RWPE2 (cell line): ENCODE measurements at places on chromosomes 2 and 18.

DNA sequence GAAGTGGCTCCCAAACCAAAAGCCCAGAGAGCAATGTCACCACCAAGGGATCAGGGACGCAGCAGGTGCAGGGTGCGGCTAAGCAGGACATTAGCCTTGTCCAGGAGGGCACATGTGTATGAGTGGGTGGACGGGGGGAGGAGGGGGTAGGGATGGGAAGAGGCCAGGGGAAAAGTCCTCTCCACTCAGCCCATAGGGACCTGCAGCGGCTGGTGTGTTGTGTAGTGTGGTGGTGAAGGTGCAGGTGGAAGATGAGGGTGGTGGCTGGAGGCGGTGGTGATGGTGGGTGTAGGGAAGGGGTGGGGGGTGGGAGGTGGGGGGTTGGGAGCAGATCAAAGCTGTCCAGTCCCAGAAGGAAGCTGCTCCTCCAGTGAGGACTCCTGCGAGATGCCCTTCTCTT is 3.7 kb downstream of the C2orf81 start:
- DNase-seq, result no peak
- peaks cover 4% of the 10 kb centered on the region for H3K4me1 ChIP-seq
- H3K27ac ChIP-seq, result no peak overlapping the region
- H3K27me3 ChIP-seq, result no peaks in the 10 kb centered on the region
- no peak overlapping the region for H3K4me3 ChIP-seq
- no peaks in the 10 kb centered on the region for H3K36me3 ChIP-seq

- no peak overlapping the region for H3K27ac ChIP-seq
- no peak for DNase-seq
- no peak overlapping the region for H3K4me3 ChIP-seq
- H3K4me1 ChIP-seq, result no peaks in the 10 kb centered on the region
Observed at GRCh38 chr2:214489181-214489580, 78.3 kb downstream of the VWC2L start.

- no peak overlapping the region for H3K27ac ChIP-seq
- no peak overlapping the region for H3K4me3 ChIP-seq
- no peaks in the 10 kb centered on the region for H3K4me1 ChIP-seq
- no peaks in the 10 kb centered on the region for H3K27me3 ChIP-seq
- no peak for DNase-seq
Observed at GRCh38 chr2:218745160-218745558, 34.5 kb downstream of the TTLL4 start.

DNA sequence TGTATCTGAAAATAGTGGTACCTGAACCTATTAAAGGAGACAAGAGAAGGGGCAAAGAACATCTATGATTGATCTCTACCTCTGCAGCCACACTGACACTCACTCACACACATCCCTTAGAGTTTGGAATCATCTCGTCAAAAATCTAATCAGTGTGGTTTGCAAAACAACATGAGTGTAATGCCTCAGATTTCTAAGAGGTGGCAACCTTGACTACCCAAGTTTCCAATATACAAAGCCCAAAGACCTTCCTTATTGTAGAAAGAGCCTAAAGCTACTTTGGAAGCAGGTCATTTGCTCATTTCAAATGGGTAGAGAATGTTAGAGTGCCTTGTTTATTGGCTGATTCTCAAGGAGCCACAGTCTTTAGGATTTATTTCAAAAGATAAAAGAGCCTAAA is 444.9 kb downstream of the ARHGAP15 start:
- no peak overlapping the region for H3K27ac ChIP-seq
- no peaks in the 10 kb centered on the region for H3K36me3 ChIP-seq
- DNase-seq, result no peak
- no peaks in the 10 kb centered on the region for H3K27me3 ChIP-seq
- no peaks in the 10 kb centered on the region for H3K4me1 ChIP-seq

- no peaks in the 10 kb centered on the region for H3K27me3 ChIP-seq
- peaks cover 3% of the 10 kb centered on the region for H3K4me1 ChIP-seq
- no peak for DNase-seq
- H3K27ac ChIP-seq, result no peak overlapping the region
Observed at GRCh38 chr2:133710613-133711012, 142.3 kb upstream of the NCKAP5 start.

- H3K27ac ChIP-seq, result no peak overlapping the region
- no peak overlapping the region for H3K4me3 ChIP-seq
- DNase-seq, result no peak
- no peaks in the 10 kb centered on the region for H3K4me1 ChIP-seq
- no peaks in the 10 kb centered on the region for H3K36me3 ChIP-seq
Observed at GRCh38 chr2:50783111-50783510, 248.8 kb downstream of the NRXN1 start.

DNA sequence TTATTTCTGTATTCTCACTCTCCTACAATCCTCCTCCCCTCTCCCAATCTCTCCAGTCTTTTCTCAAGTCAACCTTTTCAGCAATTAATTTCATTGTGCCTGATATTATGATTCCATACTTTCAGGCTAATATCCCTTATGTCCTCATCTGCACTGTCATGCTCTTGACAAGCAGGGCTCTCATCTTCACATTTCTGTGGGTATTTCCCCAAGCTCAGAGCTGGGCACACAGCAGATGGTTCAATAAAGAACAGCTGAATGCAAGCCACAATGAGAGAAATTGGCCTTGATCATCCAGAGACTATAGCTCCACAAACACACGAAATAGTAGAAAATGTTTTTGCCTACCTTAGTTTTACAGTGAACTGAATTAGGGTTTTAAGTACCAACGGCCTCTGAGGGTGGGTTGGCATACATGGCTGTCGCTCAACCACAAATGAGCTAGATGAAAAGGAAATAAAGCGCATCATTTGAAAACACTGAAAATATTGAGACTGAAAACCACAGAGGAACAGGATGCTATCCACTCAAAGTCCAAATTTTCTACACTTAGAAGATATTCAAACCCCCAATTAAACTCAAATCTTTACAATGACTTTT is 47.5 kb upstream of the STAT1 start:
- no peak overlapping the region for H3K4me3 ChIP-seq
- H3K27ac ChIP-seq, result no peak overlapping the region
- H3K36me3 ChIP-seq, result no peaks in the 10 kb centered on the region

GRCh38 chr2:111171337-111171930 is 50.7 kb downstream of the BCL2L11 start:
- peaks cover 12% of the 10 kb centered on the region for H3K4me1 ChIP-seq
- H3K36me3 ChIP-seq, result no peaks in the 10 kb centered on the region
- no peaks in the 10 kb centered on the region for H3K27me3 ChIP-seq
- no peak overlapping the region for H3K4me3 ChIP-seq
- no peak overlapping the region for H3K27ac ChIP-seq

GRCh38 chr2:105391058-105391627 is 7.7 kb downstream of the FHL2 start:
- H3K36me3 ChIP-seq, result peaks cover 83% of the 10 kb centered on the region
- no peaks in the 10 kb centered on the region for H3K27me3 ChIP-seq
- H3K4me3 ChIP-seq, result no peak overlapping the region
- peaks cover 68% of the 10 kb centered on the region for H3K4me1 ChIP-seq

- H3K4me1 ChIP-seq, result peaks cover 6% of the 10 kb centered on the region
- no peak overlapping the region for H3K27ac ChIP-seq
- no peaks in the 10 kb centered on the region for H3K27me3 ChIP-seq
- H3K4me3 ChIP-seq, result no peak overlapping the region
Observed at GRCh38 chr2:44510246-44510645, 148.5 kb downstream of the CAMKMT start.

- H3K27me3 ChIP-seq, result no peaks in the 10 kb centered on the region
- DNase-seq, result no peak
- no peak overlapping the region for H3K27ac ChIP-seq
- H3K4me3 ChIP-seq, result no peak overlapping the region
- peaks cover 8% of the 10 kb centered on the region for H3K4me1 ChIP-seq
Observed at GRCh38 chr2:7289697-7290096, 372.5 kb downstream of the RNF144A start.

DNA sequence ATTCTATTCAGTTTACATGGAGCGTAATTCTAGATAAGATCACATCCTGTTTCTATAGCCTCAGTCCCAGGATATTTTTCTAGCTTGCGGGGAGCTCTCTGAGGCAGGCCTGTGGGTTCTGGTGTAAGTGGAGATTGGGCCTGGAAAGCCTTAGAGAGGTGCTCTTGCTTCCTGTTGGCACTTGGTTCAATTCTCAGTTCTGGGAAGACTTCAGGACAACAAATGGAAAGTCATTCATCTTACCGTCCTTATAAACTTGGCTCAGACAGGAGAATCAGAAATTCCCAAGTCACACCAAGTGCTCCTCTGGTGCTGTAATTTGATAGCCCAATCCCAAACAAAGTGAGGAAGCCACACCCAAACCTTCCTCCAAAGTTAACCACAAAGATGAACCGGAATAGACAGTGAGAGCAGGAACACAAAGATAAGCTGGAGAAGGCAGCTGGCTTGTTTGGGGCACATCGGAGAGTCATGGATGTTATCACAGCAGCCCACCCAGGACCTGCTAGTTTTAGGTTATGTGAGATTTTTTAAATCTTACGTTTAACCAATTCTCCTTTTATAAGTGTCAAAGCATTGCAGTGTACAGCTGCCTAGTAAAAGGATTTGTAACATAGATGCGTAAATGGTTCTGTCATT is 144.3 kb upstream of the MAP3K20 start:
- no peaks in the 10 kb centered on the region for H3K36me3 ChIP-seq
- H3K4me3 ChIP-seq, result no peak overlapping the region
- H3K4me1 ChIP-seq, result peaks cover 5% of the 10 kb centered on the region
- no peak for DNase-seq

GRCh38 chr2:112118148-112118547 is 20.0 kb upstream of the FBLN7 start:
- no peak overlapping the region for H3K27ac ChIP-seq
- no peak for DNase-seq
- no peak overlapping the region for H3K4me3 ChIP-seq
- no peaks in the 10 kb centered on the region for H3K4me1 ChIP-seq
- peaks cover 55% of the 10 kb centered on the region for H3K36me3 ChIP-seq
- no peaks in the 10 kb centered on the region for H3K27me3 ChIP-seq

- no peaks in the 10 kb centered on the region for H3K27me3 ChIP-seq
- H3K4me1 ChIP-seq, result no peaks in the 10 kb centered on the region
- DNase-seq, result no peak
- H3K4me3 ChIP-seq, result no peak overlapping the region
Observed at GRCh38 chr2:134457765-134458472, 204.0 kb downstream of the MGAT5 start.

DNA sequence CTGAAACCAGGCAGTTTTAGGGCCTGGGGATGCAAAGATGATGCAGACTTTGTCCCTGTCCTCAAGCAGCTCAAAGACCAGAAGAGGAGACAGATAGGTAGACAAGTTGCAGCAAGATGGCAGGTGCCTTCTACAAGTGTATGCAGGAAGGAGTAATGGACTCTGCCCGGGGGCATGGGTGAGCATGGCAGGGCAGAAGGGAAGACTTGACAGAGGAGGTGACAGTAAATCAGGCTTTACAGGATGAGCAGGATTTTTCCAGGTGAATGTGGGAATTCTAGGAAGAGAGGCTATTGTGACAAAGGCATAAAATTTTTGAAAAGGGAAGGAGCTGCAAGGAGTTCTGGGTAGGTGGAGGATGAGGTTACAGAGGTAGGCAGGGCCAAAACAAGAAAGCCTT is 4.7 kb downstream of the EFEMP1 start:
- peak overlapping the region; percentile 21 for H3K27ac ChIP-seq
- DNase-seq, result no peak
- H3K4me3 ChIP-seq, result no peak overlapping the region
- H3K27me3 ChIP-seq, result no peaks in the 10 kb centered on the region
- peaks cover 81% of the 10 kb centered on the region for H3K36me3 ChIP-seq

GRCh38 chr2:25929789-25930473 is 51.6 kb upstream of the ASXL2 start:
- H3K4me3 ChIP-seq, result no peak overlapping the region
- no peaks in the 10 kb centered on the region for H3K4me1 ChIP-seq
- no peaks in the 10 kb centered on the region for H3K27me3 ChIP-seq
- no peaks in the 10 kb centered on the region for H3K36me3 ChIP-seq
- no peak for DNase-seq
- no peak overlapping the region for H3K27ac ChIP-seq

- no peak for DNase-seq
- H3K36me3 ChIP-seq, result no peaks in the 10 kb centered on the region
- H3K27ac ChIP-seq, result no peak overlapping the region
- no peak overlapping the region for H3K4me3 ChIP-seq
- no peaks in the 10 kb centered on the region for H3K27me3 ChIP-seq
Observed at GRCh38 chr2:2642906-2643890, 312.1 kb upstream of the MYT1L start.

- H3K27ac ChIP-seq, result peak overlapping the region; percentile 87
- no peaks in the 10 kb centered on the region for H3K36me3 ChIP-seq
- H3K27me3 ChIP-seq, result no peaks in the 10 kb centered on the region
- H3K4me3 ChIP-seq, result no peak overlapping the region
- no peak for DNase-seq
Observed at GRCh38 chr18:31680831-31681568, 3.4 kb downstream of the B4GALT6 start.

DNA sequence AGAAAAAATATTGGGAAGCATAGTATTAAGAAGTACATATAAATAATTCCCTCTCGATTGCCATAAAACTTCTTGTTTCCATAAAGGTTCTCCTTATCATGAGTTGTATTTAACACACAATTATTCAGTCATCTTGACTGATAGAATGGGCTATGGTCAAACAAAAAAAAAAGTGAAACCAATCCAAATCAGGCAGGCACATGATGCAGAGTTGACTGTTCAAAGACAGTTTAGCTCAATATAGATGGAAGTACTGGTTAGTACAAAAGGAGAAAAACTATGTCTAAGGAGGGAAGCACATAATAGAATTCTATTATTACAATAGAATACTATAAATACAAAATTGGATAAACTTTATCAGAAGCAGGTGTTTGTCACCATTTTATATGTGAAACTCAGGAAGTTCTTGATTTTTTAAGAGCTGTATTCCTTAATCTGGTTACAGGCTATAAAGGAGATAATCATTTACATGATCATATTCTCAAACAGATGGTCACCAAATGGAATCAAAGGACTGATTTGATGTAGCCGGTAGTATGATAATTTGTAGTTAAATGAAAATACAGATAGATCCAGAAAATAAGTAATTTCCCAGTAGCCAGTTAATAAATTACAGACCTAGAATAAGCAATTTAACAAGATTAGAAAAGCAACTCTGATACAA is 18.2 kb upstream of the CALCRL start:
- no peak overlapping the region for H3K27ac ChIP-seq
- no peaks in the 10 kb centered on the region for H3K27me3 ChIP-seq
- H3K4me1 ChIP-seq, result peaks cover 8% of the 10 kb centered on the region
- no peak for DNase-seq
- no peak overlapping the region for H3K4me3 ChIP-seq
- H3K36me3 ChIP-seq, result no peaks in the 10 kb centered on the region

GRCh38 chr2:212953170-212953920 is 198.1 kb downstream of the IKZF2 start:
- no peak overlapping the region for H3K27ac ChIP-seq
- peaks cover 14% of the 10 kb centered on the region for H3K4me1 ChIP-seq
- H3K4me3 ChIP-seq, result no peak overlapping the region
- H3K36me3 ChIP-seq, result no peaks in the 10 kb centered on the region
- DNase-seq, result no peak

DNA sequence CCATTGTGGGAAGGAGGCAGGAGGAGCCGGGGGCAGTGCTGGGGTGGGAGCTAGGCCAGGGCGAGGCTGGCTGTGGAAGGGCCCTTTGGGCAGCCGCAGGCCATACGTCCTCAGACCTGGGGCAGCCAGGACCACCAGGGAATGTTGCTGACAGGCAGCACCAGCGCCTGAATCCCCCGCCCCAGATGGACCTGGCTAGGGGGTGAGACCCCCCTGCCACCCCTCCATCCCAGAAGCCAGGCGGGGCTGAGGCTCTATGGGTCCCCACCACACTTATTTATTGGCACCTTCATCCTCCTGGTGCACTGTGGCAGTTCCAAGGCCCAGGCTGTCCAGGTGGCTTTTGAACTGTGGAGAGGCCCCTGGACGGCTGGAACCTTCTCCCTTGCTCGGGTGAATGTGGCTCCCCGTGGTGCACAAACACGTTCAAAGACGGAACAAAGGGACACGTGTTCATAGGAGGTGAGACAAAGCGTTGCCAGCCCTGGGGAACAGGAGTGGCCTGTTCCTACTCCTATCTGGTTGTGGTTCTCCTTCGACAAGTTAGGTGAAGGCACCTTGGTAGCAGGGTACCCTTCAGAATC is 35.1 kb downstream of the RAMP1 start:
- H3K27ac ChIP-seq, result no peak overlapping the region
- no peaks in the 10 kb centered on the region for H3K36me3 ChIP-seq
- DNase-seq, result peak; percentile 53
